ENCODE measurements at places on chromosomes 3 and 15.

GRCh38 chr3:124234852-124235252 is 242.9 kb upstream of the ROPN1 start:
- no peak for DNase-seq

- DNase-seq = peak; percentile 65
Observed at GRCh38 chr15:74314795-74315438, 52.5 kb downstream of the CYP11A1 start.

GRCh38 chr3:152518346-152518745 is 249.6 kb downstream of the MBNL1 start:
- DNase-seq = no peak

- no peak for DNase-seq
Observed at GRCh38 chr3:55061720-55062034, 133.8 kb upstream of the LRTM1 start.

DNA sequence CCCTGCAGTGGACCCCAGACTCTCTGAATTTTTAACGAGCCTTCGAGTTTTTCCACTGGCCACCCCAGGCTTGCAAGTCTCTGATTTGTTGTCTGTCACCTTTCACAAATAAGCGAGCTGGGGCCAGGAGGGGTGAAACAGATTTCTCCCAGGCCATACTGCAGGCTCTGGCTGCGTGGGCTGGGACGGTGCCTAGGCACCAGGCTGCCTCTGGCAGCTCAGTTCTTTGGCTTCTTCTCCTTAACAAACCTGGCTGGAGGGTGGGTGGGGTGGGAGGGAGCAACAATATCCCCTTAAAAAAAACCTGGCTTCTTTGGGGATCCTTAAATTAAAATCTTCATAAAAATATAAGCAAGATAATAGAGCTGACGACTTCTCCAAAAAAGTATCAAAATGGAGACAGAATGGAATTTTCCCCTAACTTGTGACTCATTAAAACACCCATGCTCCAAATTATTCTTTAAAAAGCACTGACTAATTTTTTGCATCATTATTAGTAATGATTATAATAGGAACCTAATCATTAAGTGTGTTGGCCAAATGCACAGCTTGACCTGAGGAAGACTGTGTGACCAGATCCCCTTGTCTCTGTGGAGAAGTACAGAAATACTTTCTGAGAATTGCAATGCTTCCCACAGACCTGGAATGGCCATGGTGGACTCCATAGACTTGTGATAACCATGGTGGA is 84.1 kb downstream of the SNRK start:
- no peak for DNase-seq

GRCh38 chr3:151787626-151788025 is 26.3 kb upstream of the AADAC start:
- no peak for DNase-seq

DNA sequence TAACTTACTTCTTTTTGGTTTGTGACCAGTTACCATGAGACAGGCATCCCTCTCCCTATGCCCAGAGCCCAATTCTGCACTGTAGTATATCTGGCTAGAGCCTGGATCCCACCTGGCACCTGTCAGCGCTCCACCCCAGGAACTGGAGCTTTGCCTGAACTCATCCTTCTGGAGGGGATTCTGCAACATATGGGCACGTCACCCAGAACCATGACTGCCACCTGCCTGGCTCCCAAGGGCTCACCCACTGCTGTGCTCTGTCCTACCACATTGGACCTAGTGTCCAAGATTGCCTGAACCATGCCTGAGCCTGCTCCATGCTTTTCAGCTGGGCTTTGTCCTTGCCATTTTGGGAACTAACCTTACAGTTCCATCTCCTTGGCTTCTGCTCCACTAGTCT is 21.1 kb upstream of the GAP43 start:
- DNase-seq = no peak

DNA sequence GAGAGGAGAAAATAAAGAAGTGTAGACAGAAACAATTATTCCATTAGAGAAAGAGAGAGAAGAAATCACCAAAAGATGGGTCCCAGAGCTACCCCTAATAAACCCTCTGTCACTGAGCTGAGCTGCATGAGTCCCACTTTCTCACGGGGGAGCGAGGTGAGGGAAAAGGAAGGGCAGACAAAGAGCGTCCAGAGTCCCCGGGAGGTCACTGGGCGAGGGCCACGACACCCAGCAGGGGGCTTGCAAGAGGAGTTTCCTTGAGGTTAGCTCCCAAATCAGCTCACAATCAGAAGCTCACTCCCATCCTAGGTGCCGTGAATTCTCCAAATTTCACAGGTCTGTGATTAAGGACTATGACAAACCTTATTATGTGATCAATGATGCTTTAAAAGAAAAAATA is 62.3 kb downstream of the XXYLT1 start:
- no peak for DNase-seq

- DNase-seq = no peak
Observed at GRCh38 chr3:53593611-53594010, 99.2 kb downstream of the CACNA1D start.

DNA sequence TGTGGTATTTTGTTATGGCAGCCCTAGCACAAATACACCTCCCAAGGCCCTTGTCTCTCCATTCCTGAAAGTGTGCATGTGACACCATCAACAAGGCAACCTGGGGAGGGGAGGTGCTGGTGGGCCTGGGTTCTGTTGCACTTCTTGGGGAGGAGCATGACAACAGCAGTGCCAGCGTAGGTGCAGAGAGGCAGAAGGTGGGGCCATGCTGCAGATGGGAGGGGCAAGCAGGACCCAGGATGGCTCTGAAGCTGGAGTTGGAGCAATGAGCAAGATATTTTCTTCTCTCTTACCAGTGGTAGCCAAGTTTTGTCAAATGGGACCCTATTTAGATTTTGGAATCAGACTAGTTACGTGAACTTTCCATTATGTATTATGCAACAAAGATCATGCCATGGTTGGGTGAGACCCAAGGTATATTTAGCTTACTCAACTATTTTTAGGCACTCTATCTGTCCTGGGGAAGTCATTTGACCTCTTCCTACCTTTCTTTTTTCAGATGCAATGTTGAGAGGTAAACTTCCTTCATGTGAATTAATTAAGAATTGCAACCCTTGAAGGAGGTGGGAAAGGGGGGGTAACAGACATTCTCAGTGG is 3.4 kb downstream of the FYCO1 start:
- no peak for DNase-seq

- DNase-seq = no peak
Observed at GRCh38 chr15:40927873-40928806, 1.0 kb upstream of the DLL4 start.

- DNase-seq = peak; percentile 83
Observed at GRCh38 chr15:64855205-64855975, 13.7 kb downstream of the PLEKHO2 start.

GRCh38 chr3:10366651-10367101 is 45.8 kb upstream of the SEC13 start:
- DNase-seq = peak; percentile 100

DNA sequence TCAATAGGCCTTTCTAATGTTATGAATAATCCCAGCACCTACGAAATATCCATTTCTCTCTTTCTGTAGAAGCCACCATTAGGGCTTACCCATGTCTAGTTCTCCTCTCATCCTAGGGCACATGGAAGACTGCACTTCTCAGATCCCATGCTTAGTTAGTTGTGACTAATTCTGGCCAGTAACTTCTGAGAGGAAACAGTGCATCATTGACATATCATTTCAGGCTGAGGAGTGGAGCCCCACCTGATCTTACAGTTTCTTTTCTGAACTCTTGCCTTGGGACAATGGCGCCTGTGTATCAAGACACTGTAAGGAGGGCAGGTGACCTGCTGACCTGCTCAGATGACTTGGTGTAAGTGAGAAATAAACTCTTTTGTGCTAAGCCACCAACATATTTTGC is 39.4 kb upstream of the TBL1XR1 start:
- peak; percentile 27 for DNase-seq

GRCh38 chr15:28933710-28934445 is 48.1 kb downstream of the APBA2 start:
- DNase-seq = no peak

DNA sequence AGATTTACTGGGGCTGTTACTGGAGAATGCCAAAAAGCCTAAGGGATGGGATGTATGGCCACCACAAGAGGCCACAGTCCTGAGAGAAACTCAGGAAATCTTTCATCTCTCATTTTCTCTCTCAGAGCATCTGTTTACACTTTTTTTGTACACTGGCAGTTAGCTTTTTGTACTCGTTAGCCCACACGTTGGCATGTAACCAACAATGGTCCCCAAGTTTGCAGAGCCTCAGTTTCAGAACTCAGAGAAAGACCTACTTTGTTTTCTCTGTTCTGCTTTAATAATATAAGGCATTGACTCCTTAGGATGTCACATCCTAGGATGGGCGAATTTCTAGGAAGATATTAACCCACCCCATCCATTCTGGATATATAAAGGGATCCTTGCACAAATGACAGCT is 183.5 kb downstream of the SUCNR1 start:
- DNase-seq = no peak

GRCh38 chr15:64341961-64342360 is 14.0 kb downstream of the CSNK1G1 start:
- DNase-seq = no peak

DNA sequence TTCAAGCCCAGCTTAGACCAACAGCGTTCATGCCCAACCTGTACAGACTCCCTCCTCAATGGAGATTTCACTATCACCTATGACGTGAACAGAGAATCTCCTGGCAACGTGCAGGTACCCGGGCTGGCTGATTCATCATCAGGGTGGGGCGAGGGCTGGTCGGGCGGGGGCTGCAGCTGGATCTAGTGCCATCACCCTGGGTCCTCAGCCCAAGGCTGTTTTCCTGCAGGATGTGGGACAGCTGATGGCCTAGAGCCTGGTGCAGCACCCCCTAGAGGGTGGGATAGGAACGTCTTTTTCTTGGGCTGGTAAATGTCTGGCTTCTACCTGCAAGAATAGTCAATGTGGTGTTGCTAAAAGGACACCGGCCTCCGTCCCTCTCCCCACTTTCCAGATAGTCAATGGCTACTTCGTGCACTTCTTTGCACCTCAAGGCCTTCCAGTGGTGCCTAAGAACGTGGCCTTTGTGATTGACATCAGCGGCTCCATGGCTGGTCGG is 4.4 kb downstream of the ITIH3 start:
- no peak for DNase-seq

DNA sequence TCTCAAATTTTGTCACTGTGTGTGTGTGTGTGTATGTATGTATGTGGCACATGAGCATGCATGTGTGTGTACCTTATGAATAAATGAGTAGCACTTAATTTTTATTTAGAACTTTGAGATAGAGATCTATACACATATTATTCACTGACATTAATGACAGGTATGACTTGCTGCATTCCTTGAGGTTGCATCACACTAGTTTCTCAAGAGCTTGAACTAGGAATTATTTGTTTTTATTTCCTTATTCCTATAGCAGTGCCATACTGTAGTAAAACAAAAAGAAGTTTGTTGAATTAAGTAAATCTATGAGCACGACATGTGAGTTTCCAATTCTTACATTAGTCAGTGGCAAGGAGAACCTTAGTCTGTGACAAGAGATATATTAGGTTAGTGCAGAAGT is 943.9 kb downstream of the ROBO1 start:
- peak; percentile 70 for DNase-seq

GRCh38 chr3:35523074-35523473 is 116.3 kb upstream of the ARPP21 start:
- DNase-seq = no peak

- no peak for DNase-seq
Observed at GRCh38 chr15:88656760-88657221, 18.0 kb downstream of the ISG20 start.

GRCh38 chr3:130895690-130896488 is 2.0 kb downstream of the ATP2C1 start:
- peak; percentile 29 for DNase-seq

- peak; percentile 99 for DNase-seq
Observed at GRCh38 chr15:78065284-78065872, 12.1 kb downstream of the TBC1D2B start.

DNA sequence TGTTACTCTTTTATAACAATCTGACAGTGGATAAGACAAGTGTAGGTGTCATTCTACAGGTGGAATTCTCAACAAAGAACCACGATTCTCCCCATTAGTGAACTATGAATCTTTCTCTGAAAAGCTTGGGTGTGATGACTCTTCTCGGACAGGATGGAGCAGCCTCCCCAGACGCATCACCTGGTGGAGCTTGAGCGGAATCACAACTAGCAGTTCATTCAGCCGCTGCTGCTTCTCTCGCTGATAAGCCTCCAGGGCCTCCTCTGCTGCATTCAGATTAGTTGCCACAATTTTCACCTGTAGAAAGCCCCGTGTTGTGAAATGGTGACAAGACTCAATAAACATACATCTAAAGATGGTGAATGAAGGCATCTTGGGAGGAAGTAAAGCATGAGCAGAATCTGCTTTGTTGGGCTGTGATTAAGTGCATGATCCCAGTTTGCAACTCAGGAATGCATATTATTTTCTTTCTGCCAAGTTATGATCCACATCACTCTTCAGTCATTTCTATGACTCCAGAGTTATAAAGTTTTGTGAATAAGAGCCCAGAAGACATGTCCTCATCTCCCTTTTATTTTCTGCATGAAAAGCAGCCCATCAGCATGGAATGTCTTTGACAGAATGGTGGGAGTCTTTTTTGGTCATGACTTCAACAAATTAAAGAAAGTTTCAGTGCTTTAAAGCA is 93.6 kb downstream of the BOC start:
- DNase-seq = no peak

DNA sequence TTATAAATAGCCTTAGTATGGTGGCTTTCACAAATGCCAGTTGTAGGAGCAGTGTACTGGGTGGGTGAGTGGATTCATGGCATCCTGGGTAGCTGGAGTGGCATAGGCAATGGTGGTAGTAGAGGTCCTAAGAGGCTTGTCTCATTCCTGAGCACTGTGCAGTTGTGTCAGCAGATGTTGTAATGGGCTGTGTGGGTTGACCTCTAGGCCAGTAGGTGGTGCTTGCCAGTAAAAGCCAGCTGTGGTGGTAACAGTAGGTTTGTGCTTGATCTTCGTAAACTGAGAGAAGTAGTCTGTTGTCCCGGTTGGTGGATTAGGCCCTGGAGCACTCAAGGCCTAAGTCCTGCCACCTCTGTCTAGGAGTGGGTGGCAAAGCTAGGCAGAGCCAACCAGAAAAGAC is 149.7 kb upstream of the SUCLG2 start:
- no peak for DNase-seq

DNA sequence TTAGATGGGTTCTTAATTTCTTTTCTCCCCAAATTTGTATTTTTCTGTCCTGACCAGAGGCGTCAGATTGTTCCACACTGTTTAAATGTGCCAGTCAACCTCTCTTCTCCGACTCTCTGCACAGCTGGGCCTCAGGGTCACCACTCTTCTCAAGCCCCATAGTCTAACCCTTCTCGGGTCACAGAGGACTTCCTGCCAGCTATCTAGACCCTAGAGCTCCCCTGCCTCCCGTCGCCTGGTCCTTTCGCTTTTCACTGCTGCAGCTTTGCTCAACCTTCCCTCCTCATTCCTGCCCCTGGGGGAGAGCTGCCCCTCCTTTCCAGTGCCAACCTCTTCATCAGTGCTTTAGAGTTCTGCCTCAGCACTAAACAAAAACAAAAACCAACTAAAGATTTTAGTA is 151.7 kb downstream of the ATG7 start:
- DNase-seq = no peak
